Activated CD8-positive, alpha-beta T cell treated with anti-CD3 and anti-CD28 coated beads for 36 hours (primary cell): ENCODE measurements at places on chromosomes 16 and 17. TPM values are rescaled to one million over a fixed set of nuclear protein-coding genes. Genes with fewer than 3 reads are reported as not detected.

TNFRSF13B gene
- total RNA-seq: not detected

CDH1 gene
- total RNA-seq: 0.54 TPM

KRT14 gene
- not detected for total RNA-seq

HYDIN gene
- not detected for total RNA-seq

DNA sequence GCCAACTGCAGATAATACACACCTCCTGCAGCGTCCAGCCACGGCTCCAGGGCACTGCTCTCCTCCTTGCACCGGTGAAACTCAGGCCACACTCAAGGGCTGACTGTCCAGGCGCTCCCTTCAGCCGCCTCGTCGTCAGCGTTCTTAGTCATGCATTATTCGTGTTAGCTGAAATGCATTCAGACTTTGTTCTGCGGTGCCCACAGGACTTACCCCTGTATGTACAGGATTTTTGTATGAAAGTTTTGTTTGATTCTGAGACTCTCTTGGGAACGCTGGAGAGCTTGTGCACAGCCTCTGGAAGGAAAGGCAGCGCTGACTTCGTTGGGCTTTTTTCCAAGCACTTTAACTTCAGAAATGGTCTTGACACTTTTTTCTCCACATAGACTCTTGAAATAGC lies 22.1 kb downstream of the CIBAR2 start:
- no peak for DNase-seq

DNA sequence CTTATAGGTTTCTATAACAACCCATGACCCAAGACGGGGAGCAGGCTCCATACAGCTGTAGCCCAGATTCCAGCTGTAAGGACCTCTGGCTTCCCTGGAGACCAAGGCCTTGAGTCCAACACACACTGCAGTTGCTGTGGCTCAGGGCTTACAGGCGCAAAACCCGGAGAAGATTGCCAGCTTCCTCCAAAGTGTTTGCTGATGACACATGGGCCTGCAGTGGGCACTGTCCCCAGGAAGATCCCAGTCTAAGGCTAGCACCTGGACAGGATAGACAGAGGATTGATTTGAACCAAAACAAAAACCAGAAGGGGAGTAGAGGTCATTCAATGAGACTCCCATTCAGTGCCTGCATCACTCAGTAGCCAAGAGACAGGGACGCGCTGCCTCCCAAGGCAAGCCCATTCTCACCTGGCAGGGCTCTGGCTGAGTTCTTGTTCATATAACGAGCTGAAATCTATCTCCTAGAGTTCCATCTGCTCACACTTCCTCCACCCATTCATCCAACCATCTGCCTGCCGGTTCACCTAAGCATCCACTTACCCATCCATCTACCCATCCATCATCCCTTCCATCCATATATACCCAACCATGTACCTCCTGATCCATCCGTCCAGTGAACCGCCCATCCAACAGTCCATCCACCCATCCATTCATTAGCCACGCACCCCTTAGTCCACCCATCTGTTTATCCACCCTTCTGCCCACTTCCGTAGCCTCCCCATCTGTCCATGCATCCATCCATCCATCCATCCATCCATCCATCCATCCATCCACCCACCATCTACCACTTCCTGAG lies 10.2 kb downstream of the RAB11FIP4 start:
- DNase-seq: no peak

DNA sequence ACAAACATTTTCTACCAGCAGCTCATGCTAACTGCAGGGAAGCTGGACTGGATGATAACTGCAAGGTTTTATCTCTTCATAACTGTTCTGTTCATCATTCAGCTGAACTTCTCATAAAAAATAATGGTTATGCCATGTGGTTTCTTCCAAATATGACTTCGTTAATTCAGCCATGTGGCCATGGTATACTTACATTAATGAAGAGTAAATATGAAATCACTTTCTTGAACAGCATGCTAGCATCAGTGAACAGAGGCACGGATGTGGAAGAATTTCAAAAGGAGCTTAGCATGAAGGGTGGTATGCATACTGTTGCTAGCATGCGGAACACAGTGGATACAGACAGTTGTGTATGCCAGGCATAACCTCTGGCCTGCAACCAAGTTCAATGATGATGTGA lies 1417.0 kb upstream of the CDH8 start:
- no peak for DNase-seq

- no peak for DNase-seq
Observed at GRCh38 chr17:61223725-61224124, 175.9 kb upstream of the TBX2 start.

DNA sequence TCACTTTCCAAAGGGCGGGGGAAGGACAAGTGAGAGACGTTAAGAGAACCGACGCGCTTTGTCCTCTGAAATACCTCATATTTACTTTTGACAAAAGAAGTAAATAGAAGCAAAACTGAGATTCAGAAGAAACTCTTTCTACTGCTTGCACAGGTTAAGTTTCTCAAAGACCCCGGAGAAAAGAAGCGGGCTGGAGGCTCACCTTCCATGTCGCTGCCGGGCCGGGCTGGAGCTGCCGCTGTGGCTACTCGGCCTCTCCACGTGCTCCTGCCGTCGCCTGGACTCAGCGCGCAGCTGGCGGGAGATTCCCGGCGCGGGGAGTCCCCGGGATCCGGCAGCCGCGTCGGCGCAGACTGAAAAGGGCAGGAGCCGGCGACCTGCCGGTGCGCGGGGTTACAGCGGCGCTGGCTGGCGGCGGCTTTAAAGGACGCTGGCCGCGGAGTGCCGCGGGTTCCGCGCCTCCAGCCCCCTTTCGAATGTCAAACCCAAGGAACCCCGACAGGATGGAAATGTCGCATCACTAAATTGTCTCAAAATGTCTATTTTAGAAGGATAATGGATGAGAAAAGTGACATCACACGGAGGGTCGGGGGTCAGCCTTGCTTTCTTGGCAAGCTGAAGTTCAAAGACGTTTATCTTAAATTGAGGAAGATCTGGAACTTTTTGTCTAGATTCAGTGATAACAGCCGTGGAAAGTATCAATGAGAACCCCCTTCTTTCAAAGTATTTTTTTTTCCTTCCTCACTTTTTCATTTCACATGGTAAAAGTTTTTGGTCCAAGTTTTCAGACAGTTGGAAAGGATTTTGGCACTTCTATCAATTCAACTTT lies at the start of gene IKZF3:
Gene IKZF3, minus strand, starts transcription at position 395 of the 829 bp plus-strand sequence. Its CDS starts 186 bp downstream, at position 209.
- peak; percentile 90 for DNase-seq

DNA sequence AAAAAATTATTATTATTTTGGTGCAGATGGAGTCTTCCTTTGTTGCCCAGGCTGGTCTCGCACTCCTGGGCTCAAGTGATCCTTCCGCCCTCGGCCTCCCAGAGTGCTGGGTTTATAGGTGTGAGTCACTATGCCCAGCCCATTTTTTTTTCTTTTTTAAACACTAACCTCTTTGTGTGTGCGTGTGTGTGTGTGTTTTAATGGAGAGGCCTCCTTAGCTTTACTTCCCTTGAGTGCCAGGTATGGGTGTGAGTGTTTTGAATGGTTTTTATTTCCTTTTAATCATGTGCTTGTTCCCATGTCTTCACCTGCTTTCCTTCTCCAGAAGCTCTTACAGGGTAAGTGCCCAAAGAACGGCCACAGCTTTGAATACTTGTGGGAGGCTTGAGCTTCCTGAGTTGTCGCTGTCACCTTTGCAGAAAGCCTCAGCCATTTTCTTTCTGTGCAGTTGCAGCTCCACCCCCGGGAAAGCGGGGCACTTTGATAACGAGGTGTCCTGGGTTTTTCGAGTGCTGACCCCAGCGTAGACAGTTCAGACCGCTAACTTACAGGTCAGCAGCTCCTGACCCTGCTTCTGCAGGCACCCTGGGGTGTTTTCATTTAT lies 22.6 kb downstream of the AKAP1 start:
- DNase-seq: no peak

GRCh38 chr17:42917236-42917603 lies 16.6 kb downstream of the G6PC1 start:
- no peak for DNase-seq

- no peak for DNase-seq
Observed at GRCh38 chr16:71896764-71897368, 1.5 kb downstream of the IST1 start.

- DNase-seq: no peak
Observed at GRCh38 chr16:88383401-88384221, 852 bp downstream of the ZNF469 start.

- DNase-seq: peak; percentile 93
Observed at GRCh38 chr17:83200231-83200699, 120.9 kb downstream of the METRNL start.

DNA sequence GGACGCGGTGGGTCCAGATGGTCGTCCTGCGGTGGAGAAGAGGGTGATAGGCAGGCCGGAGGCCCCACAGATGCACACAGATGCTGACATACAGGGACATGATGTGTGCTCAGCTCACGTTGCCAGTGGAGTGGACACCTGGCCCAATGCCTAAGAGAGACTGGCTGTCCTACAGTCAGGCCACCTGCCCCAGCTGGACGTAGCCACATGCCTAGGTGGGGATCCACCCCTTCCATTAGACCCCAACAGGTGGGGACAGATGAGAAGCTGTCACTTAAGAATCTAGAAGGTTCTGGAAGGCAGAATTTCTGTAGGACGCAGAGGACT lies 117.6 kb upstream of the ZNF750 start:
- no peak for DNase-seq

- DNase-seq: no peak
Observed at GRCh38 chr16:21568502-21569189, 30.7 kb upstream of the METTL9 start.

- peak; percentile 42 for DNase-seq
Observed at GRCh38 chr16:24537474-24538337, 1.7 kb upstream of the RBBP6 start.

GRCh38 chr16:74850027-74850426 lies 75.4 kb upstream of the FA2H start:
- DNase-seq: no peak

DNA sequence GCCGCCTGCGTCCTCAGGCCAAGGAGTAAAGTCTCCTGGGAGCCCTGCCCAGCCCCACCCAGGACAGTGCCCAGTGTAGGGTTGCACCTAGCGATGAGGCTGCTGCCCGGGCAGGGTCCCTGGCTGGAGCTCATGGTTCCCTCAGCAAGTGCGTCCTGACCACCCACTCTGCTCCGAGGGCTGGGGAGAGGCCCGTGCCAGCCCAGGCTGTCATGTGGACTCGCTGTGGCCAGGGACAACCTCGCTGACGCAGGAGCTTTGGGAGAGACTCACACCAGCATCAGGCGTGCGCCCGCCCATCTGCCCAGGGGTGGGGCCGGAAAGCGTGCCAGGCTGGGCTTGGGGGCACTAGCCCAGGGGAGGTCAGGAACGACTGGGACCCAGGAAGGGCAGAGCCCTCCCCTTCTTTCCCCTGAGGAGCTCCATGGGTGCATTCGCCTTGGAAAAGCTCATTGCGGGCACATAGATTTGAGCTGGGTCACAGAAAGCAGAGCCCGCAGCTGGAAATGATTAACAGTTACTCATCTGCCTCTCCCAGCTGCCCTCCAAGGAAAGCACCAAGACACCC lies 19.7 kb downstream of the DPEP1 start:
- no peak for DNase-seq

DNA sequence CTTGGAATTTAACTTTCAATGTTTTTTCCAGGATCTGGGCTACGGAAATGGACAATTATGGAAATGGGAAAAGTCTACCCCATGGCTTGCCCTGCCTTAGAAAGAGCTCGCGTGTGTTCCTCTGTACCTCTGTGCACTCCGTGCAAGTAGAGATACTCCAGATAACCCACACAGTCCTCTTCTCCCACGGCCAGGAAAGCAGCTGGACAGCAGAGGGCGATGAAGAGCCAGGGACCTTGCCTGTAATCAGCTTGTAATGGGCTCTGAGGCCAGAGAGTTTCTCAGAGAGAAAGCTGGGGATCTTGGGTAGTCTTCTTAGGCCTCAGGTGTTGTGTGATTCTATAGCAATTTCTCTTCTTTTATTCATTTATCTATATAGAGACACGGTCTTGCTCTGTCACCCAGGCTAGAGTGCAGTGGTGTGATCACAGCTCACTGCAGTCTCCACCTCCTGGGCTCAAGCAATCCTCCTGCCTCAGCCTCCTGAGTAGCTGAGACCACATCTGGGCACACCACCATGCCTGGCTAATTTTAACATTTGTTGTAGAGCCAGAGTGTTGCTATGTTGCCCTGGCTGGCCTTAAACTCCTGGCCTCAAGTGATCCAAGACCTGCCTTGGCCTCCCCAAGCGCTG lies 2.4 kb upstream of the SOCS7 start:
- DNase-seq: peak; percentile 93

DNA sequence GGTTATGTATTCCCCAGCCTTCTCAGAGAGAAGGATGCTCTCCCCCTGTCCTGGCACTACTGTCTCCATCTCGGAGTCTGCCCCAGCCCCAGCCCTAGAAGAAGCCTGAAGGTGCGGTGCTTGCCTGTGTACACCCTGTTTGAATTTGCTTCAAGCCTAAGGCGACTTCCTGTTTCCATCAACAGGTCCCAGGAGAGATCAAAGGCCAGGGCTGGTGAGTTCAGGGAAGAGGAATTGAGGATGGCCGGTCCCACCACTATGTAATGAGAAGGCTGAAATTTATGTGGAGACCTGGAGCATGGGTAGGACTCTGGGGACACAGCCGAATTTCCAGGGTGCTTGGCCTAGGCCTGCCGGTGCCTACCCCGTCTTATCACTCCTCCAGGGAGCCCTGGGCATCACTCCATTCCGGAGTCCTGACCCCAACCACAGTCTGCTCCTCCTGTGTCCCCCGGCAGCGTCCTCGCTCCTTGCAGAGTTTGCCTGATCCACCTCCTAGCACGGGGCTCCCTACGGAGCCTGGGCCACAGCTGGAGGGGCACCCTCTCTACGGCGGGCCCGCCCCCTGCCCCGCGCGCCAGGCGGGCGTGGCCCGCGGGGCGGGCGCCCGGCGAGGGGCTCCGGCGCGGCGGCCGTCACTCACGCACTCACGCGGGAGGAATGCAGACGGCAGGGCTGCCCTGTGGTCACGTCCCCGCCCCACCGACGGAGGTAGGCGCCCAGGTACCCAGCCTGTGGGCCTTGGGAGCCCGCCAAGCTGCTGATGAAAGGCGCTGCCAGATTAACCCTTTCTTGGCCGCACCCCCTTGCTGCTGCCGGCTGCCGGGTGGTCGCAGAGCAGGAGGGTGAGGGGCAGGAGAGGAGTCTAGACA lies 53.8 kb upstream of the TAC4 start:
- DNase-seq: no peak

DNA sequence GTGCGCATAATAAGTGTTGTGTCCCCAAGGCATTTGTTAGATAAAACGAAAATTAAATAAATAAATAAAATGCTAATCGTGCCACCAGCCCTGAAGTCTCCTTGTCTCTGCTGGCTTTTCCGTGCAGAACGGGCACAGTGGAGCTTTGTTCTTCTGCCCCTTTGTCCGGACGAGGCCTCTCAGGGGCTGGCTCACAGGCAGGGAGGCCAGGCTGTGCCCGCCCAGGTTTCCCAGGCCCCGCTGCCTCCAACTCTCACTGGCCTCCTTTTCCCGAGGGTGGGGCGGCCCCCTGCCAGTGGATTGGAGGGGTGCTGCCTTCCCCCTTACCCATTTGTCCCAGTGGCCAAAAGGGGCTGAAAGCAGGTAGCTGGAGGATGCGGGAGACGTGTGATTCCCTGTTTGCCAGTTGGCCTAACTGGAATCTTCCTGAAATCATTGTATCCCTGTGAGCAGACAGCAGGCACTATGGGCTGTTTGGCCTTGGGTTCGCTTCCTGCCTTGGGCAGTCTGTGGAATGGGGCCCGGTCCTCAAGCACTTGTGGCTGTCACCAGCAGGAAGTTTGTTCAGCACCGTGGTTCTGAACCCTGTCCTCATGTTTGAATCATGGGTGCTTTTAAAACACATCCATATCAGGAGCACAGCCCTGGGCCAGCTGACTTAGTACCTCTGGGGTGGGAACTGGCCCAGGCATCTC lies 64.4 kb downstream of the KSR1 start:
- no peak for DNase-seq

GRCh38 chr17:29930409-29931010 lies 482 bp upstream of the SSH2 start:
- no peak for DNase-seq
